ENCODE measurements at places on chromosomes 5 and 9.
A peak's percentile ranks its signal among the peaks of the same experiment; 100 is the strongest.

DNA sequence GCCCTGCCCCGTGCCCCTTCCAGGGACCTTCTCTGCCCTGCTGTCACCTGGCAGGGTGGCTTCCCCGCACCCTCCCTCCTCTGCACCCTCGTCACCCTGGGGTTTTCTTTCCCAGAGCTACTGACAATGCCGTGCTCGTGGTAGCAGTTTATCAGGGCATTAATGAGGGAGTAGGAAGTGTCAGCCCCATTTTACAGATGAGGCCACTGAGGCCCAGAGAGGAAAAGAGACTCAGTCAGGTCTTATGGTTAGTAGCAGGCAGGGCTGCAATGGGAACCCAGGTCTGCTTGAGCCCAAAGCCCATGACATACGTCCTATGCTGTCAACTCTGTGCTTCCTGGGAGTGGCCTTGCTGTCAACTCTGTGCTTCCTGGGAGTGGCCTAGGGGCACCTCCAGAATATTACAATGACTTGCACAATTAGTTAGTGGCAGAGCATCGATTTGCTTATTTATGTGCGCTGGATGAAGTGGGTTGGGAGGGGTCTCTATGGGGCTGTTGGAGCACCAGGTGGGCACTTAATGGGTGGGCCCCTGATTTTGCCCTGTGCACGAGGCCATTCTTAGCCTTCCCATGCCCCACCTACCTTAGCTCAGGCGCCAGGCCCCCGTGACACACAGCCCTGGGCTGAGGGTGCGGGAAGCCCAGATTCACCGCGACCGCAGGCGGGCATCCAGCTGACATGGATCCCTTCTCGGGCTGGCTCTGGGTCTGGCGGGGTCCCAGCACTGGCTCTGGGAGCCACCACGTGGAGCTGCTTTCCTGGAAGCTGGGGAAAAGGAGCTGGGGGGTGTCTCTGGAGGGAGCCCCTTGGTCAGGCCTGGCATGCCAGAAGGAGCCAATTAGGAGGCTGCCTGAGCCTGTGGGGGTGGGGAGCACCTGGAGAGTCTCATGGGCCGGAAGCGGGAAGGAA is 82.0 kb upstream of the ORM1 start:
- peak; percentile 30 for DNase-seq

DNA sequence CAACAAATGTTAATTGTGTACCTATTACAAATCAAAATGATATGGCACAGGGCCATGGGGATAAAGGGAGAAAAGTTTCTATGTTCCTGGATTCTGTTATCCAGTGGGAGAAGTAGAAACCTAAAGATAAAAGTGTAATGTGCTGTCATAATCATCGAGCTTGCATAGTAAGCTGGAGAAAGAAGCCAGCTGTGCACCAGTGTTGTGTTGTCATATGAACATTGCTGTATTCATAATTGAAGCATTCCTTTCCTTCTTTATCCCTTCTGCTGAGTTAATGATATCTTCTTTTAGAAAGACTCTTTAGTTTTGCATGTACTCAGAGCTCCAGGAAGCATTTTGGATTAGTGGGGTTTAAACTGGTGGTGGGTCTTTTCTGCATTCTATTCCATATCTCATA is 39.5 kb downstream of the NTRK2 start:
- DNase-seq: peak; percentile 70

- no peak for DNase-seq
These were observed 19.3 kb downstream of the CDKN2A start for GRCh38 chr9:21974722-21975409.

DNA sequence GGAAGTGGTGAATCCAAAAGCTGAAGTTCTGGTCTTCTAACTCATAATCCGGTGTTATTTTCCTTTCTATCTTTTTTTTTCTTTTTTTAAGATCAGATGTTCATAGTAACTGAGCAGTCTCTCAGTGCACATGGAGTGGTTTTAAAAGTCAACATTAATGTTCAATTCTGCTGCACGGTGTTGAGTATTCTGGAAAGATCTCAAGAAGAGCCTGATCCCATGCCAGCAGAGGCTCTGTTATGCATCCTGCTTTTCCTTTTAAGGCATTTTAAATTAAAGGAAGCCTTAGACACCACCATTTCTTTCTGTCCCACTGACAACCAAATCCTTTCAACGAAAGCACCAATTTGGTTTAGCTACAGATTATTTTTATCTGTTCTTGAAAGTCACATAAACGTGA is 33.4 kb downstream of the SEMA5A start:
- DNase-seq: peak; percentile 62

DNA sequence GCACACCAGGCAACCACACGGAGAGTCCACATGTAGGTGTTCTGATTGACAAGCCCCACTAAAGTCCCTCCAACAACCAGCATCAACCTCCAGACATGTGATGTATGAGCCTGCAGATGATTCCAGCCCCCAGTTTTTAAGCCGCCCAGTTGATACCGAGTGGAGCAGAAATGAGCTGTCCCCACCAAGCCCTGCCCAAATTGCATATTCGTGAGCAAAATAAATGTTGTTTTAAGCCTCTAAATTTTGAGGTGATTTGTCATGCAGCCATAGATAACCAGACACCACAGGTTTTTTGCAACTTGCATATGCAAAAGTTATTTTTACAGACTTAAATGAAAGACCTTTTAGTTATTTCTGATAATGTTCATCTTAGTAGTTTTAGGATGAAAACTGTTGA is 187.7 kb downstream of the PIK3R1 start:
- no peak for DNase-seq

- peak; percentile 19 for DNase-seq
These were observed 384.6 kb upstream of the CD180 start for GRCh38 chr5:67581203-67581602.

DNA sequence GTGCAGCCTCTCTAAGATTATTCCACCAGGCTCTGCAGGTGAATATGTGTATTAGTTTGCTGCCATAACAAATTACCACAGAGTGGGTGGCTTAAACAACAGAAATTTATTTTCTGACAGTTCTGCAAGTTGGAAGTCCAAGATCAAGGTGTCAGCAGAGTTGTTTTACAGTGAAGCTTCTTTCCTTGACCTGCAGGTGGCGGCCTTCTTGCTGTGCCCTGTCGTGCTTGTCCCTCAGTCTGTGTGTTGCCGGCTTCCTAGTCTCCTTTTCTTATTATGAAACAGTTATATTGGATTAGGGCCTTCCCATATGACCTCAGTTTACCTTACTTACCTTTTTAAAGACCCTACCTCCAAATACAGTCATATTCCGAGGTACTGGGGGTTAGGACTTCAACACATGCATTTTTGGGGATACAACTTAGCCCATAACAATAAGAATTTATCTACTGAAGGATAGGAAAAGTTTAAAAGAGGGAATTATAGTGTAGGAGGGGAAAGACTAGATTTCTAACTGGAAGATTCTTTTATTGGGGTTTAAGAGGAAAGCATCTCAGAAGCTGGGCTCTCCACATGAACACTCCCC is 97.4 kb downstream of the OSTF1 start:
- peak; percentile 35 for DNase-seq
